Right cardiac atrium (tissue), 5 donors: ENCODE measurements at places on chromosomes 2 and 18.
A peak's percentile ranks its signal among the peaks of the same experiment; 100 is the strongest.

DNA sequence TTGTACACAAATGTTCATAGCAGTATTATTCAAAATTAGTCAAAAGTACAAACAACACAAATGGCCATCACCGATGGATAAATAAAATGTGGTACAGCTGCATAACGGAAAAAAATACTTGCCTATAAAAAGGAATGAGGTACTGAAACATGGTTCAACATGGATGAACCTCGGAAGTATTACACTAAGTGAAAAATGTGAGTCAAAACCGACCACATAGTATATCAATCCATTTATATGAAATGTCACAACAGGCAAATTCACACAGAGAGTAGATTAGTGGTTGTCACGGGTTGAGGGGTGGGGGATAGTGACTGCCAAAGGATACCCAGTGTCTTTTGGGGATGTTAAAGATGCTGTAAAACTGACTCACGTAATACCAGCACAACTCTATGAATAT, 3.5 kb downstream of the SS18 start:
- DNase-seq, result no peak

DNA sequence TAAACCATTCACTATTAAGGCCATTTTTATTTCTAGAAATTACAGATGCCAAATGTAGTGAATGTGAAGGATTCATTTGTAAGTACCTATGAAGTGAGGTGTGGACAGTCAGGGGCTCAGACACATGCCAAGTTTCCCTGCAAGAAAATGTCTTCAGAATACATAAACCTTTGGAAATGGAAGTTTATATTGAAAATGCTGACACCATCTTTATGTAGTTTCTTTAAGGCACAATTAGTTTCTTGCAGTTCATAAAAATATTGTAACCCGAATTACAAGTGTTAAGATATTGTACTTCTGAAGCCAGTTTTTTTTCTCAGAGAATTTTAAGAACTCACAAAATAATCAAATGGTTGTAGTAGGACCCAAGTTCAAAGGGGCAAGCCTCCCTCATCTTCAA, 66.1 kb upstream of the LYPD1 start:
- DNase-seq, result no peak

DNA sequence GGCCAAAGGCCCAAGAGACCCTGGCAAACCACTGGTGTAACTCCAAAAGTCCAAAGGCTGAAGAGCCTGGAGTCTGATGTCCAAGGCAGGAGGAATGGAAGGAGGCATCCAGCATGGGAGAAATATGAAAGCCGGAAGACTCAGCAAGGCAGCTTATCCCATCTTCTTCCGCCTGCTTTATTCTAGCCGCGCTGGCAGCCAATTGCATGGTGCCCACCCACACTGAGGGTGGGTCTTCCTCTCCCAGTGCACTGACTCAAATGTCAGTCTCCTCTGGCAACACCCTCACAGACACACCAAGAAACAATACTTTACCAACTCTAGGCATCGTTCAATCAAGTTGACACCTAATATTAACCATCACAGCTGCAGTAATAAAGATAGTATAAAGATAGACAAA, 34.1 kb downstream of the MAPK4 start:
- DNase-seq, result no peak

DNA sequence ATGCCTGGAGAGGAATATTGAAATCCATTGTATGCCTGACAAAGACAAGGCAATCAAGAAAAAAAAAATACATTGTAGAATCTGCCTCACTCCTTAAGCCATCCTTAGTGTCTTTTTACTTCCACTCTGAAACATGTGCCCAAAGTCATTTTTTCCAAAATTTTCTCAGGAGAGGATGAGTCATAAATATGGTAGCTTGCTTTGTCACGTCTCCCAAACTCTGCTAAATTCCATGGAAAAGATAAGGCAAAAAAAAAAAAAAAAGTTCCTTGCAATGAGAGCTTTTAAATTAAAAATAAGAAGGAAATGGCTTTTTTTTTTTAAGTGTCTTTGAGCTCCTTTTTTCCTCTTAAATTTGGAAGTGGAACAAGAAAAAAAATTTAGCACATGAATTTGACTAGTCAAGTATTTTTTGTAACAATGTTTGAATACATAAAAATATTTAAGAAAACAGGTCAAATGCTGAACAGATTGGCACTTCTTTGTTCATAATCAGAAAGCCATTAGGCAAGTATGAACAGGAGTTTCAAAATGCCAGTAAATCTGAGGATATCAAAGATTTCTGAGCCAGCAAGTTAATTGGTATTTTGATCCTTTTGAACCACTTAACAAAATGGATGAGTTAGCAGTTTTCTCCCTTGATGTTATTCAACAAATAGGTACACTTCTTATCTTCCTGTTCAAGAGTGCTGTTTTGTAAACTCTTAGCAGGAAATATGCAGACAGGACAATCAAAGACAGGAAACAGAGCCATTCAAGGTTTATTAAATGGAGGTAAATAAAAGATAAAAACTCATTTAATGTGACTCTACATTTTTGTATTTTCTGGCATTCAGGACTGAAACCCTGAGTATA, 247.3 kb upstream of the SP5 start:
- DNase-seq, result no peak

GRCh38 chr2:99743146-99743545, 253.3 kb upstream of the REV1 start:
- no peak for DNase-seq

- DNase-seq, result no peak
These were observed 7.7 kb upstream of the KCNE4 start for GRCh38 chr2:223044092-223044836.

GRCh38 chr2:76387294-76387693, 676.6 kb upstream of the GCFC2 start:
- DNase-seq, result no peak

DNA sequence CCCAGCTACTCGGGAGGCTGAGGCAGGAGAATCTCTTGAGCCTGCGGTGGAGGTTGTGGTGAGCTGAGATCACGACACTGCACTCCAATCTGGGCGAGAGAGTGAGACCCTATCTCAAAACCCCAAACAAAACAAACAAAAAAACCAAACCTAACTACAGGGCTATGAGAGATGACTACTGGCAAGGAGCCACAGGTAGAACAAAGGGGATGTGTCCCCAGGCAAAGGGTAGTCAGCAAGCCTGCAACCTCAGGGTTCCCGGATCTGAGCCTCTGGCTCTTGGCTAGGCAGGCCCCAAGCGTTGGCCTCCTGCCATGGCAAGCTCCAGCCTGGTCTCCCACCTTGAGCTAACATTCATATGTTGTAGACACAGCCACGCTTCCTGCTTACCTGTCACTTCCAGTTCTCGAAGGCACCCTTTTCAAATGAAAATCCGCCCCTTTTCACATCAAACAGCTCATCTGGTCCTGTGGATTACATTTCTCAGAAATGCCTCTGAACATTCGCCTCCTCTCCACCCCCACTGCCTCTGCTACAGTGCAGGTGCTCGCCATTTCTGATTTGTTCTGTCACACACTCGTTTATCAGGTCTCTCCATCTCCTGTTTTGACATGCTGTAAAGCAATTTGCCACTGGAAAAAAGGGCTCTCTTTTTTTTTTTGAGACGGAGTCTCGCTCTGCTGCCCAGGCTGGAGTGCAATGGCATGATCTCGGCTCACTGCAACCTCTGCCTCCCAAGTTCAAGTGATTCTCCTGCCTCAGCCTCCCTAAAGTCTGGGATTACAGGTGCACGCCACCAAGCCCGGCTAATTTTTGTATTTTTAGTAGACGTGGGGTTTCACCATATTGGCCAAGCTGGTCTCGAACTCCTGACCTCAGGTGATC, 13.1 kb upstream of the ACTR3 start:
- peak; percentile 48 for DNase-seq

- DNase-seq, result peak; percentile 35
These were observed 249.0 kb downstream of the DYSF start for GRCh38 chr2:71702071-71702970.

- no peak for DNase-seq
These were observed 45.6 kb upstream of the ODC1 start for GRCh38 chr2:10493634-10494281.

DNA sequence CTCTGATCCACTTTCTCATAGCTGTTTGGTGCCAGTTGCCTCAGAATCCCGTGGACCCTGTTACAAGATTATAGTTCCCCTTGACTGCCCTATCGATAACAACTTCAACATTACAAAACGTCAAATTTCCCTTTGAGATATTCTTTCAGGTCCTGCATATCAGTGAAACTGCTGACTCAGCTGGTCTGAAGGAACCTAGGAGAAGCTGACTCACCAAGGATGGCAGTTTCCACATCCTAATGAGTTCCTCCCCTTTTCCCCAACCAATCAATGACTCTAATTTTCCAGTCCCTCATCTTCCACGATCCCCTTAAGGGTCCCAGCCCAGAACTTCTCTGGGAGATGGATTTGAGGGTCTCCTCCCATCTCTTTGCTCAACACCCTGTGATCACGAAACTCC, 27.6 kb upstream of the GNAL start:
- DNase-seq, result no peak

- DNase-seq, result no peak
These were observed 19.4 kb upstream of the RNF149 start for GRCh38 chr2:101327863-101328394.

GRCh38 chr2:39405364-39405763, 31.7 kb downstream of the MAP4K3 start:
- DNase-seq, result no peak

- peak; percentile 57 for DNase-seq
These were observed 303.5 kb downstream of the HRH4 start for GRCh38 chr18:24763765-24764513.

DNA sequence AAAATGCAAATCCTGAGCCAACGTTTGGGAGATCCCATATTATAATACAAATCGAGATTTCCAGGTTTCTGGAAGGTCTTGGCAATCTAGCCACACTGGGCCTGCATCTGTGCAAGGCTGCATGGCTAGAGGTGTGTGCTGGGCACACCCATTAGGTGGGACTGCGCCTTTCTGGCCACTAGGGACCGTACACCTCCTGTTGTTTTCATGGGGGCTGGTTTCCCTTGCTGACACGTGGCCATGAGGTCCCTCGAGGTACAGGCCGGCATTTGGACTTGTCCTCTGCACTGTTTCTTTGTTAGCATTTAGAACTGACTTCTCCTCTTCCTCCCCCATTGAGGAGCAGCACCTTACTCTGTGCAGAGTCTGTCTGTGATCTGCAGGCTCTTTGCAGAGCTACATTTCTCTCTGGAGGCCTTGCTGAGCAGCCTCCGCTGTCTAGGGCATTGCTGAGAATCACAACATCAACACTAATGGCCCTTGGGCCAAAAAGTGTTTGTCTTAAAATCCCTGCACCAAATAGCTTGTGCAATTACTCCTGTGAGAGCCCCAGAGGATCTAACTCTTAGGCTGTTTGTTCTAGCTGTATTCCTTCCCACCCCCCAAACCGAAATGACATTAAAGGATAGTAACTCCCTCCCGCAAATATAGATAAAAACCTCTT, 131.2 kb downstream of the NEDD4L start:
- no peak for DNase-seq

DNA sequence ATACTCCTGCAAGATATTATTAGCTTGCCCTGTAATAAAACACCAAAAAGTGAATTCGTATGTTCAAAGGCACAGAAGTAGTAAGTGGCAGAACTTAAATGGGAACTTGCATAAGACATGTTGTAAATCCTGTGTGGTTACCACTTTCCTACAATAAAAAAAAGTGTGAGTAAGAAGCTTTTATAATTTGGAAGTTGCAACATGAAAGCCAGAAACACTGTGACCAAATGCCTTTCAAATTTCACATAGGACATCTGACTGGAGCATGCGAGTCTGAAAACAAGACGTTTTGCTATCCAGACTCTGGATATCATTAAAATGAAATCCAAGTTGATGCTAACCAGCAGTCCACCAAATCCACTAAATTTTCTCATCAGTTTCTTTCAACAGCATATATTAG, 886.2 kb upstream of the NRXN1 start:
- DNase-seq, result no peak

GRCh38 chr2:238456970-238457926, 30.5 kb downstream of the ASB1 start:
- DNase-seq, result no peak

DNA sequence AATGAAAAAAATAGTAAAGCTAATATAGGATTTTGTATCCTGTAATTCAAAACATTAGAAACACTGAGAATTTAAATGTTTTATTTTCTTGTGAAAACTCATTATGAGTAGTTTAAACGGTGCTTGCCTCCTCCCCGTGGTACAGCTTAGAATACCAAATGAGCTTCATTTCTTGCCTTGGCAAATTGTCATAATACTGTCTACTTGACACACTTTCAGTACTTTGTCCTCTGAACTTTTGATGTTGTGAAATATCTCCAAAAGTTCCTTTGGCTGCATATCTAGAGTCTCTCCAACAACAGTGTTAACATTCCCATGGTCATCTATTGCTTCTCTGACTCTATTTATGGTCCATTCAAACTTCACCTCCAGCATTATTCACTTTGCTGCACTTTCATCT, 61.9 kb upstream of the EPB41L5 start:
- DNase-seq, result no peak

DNA sequence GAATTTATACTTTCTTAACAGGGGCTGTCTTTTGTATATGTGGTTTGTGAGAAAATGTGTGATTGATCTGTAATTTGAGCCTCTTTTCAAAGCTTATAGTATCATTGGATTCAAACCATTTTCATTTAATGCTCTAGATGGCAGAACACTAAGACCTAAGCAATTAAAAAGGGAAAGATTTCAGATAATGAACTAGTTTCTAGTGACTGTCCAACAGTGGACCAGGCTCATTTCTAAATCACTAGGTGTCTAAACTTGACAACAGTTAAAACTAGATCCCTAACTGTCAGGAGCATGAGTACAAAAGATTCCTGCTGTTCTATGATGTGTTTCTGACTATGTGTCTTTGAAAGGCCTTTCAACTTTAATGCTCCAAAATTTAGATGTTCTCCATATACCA, 54.6 kb downstream of the ANKRD44 start:
- no peak for DNase-seq

GRCh38 chr2:2782007-2782406, 450.9 kb upstream of the MYT1L start:
- DNase-seq, result no peak

GRCh38 chr2:7847321-7847720, 834.5 kb upstream of the ID2 start:
- DNase-seq, result no peak

- no peak for DNase-seq
These were observed 64.6 kb downstream of the MBD2 start for GRCh38 chr18:54159906-54160305.

- DNase-seq, result no peak
These were observed 135.4 kb downstream of the ABCA12 start for GRCh38 chr2:215003001-215003400.

DNA sequence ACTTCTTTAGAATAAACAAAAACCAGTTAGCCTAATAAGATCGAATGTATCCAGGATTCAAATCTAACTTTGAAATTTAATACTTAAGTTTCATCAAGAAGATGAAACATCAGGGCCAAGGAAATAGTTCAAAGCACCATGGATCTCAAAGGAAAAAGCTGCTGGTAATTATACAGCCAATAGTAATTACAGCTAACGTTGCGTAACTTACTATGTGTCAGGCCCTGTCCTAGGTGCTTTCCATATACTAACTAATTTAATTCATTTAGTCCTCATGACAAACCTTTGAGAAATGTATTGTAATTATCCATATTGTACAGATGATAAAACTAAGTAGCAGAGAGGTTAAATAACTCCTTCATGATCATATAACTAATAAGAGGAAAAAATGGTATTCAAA, 598.6 kb downstream of the NYAP2 start:
- no peak for DNase-seq

GRCh38 chr18:7234091-7234490, 3.2 kb downstream of the LRRC30 start:
- DNase-seq, result peak; percentile 74
